Upper lobe of right lung (tissue), 1 donor: ENCODE measurements at places on chromosomes 16 and 17. TPM values are rescaled to one million over a fixed set of nuclear protein-coding genes. Genes with fewer than 3 reads are reported as not detected.

SMURF2 gene
- 44.9 TPM for total RNA-seq

GID4 gene
- total RNA-seq: 11.6 TPM

DNA sequence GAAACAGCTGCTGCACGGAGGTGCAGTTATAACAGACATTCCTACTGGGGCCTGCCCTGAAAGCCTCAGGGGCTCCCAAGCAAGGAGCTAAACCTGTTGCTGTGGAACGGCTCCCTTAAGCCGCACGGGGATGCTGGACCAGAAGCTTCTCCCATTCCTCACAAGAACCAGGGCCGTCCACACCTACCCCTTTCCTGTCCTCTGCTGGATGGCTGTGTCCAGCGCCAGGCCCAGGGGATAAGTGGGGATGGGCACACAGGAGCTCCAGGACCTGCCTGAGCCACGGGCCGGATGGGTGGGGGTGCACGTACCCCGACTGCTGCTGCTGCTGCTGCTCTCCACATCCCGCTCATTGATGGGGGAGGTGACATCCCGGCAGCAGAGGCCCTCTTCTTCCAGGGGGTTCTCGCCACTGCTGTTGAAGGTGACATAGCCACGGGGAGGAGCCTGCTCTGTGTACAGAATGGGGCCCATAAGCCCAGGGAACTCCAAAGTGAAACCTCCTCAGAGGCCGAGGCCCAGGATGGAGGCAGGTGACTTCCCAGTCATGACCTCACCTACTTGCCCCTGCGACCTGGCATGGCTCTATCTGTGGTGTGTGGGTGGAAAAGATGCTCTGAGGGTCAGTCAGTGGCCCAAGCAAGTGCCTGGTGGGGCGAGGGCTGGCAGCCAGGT lies 8.6 kb downstream of the NUDT16L1 start:
- DNase-seq: no peak

DNA sequence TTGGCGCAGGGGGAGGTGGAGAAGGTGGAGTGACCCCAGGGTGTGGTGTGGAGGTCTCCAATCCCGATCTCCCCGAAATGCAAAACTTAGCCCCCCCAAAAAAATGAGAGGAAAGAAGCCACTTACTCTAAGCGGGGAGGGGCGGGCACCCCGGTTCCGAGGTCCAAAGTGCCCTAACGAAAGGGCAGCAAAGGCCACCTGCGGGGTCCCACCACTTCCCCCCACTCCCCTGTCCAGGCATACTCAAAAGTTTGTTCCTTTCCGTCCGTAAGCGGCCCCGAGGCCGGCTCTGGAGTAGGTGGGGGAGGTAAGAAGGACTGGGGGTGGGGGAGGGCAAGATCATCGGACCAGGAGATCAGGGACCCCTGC lies 1.1 kb downstream of the TOX3 start:
- DNase-seq: no peak

GRCh38 chr17:55434721-55435120 lies 13.1 kb upstream of the MMD start:
- DNase-seq: no peak

GRCh38 chr17:72466199-72466598 lies 345.4 kb downstream of the SOX9 start:
- DNase-seq: no peak

DNA sequence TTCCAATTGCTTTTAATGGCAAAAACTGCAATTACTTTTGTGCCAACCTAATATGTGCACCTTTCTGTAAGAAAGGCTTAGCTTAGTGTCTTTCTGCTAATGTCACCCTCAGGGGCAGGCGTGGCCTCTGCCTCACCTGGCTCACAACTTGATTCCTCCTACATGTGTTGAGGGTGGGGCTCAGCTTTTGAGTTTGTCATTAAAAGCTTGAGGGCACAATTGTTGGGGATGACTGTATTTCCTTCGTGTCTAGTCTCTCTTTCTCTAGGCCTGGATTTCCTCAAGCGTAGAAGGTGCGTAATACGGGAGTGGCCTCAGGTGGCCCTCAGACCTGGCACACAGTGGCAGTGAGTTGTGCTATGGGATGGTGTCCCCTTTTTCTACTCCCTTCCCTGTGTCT lies 94.4 kb downstream of the CLEC16A start:
- no peak for DNase-seq

DNA sequence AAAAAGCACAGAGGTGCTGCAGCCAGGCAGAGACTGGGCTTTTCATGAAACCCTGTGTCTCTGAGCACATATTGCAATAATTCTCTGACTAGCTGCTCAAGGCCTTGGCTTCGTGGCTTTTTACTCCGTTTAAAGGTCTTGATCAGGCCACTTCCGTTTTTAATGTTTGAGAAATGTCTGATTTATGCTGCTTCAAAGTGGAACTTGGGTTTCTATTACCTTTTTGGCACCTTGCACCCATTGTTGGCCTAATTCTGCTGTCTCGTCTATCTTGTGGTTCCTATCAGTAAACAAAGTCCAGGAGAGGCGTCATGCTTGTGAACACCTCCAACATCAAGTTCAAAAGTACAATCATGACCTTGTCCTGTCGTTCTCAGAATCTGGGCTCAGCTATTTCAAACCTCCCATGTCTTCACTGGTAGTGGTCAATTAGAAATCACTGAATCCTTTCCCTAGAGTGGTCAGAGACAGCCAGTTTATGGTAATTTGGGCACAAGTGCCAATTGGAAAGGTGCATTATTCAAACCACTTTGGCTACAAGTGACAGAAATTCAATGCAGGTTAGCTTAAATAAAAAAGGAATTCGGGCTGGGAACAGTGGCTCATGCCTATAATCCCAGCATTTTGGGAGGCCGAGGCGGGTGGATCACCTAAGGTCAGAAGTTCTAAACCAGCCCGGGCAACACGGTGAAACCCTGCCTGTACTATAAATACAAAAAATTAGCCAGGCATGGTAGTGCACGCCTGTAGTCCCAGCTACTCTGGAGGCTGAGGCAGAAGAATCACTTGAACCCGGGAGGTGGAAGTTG lies 33.3 kb upstream of the METTL9 start:
- no peak for DNase-seq

DNA sequence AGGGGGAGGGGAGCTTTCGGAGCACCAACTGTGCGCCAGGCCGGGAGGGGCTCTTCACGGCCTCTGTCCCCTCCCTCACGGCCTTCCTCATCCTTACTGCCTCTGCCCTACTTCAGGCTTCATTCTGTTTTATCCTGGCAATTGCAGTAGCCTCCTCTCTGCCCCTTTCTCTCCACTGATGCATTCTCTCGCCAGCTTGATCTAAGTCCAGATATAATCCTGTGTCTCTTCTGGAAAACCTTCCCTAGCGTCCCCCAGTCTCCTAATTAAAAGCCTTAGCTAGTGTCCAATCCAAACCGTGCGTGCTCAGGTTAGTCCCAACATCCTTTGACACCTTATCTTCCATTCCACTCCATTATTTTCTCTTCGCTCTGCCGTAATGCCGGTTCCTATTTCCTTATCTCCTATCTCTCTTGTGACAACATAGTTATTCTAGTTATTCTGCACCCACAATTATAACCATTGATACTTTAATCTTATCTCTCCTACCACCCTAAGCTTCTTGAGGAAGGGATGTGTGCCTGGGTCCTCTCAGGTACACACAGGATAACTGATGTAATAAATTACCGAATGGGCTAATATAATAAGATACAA lies 869 bp downstream of the ZNF48 start:
- DNase-seq: no peak

GRCh38 chr16:57663917-57664661 lies 4.0 kb upstream of the ADGRG3 start:
- no peak for DNase-seq

DNA sequence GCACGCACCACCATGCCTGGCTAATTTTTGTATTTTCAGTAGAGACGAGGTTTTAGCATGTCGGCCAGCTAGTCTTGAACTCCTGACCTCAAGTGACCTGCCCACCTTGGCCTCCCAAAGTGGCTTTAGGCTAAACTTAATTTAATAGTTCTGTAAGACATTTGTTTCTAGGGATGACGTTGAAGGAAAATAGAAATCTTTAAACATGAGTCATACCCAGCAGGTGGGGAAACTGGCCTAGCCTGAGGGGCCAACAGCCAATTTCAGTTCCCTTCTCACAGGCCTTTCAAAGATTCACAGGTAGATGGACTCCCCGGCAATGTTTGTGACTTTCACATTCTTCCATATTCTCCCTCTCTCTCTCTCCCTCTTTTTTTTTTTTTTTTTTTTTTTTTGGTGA lies 18.1 kb upstream of the ITPRIPL2 start:
- DNase-seq: no peak
